B cell (primary cell): ENCODE measurements at places on chromosomes 16 and 17.

DNA sequence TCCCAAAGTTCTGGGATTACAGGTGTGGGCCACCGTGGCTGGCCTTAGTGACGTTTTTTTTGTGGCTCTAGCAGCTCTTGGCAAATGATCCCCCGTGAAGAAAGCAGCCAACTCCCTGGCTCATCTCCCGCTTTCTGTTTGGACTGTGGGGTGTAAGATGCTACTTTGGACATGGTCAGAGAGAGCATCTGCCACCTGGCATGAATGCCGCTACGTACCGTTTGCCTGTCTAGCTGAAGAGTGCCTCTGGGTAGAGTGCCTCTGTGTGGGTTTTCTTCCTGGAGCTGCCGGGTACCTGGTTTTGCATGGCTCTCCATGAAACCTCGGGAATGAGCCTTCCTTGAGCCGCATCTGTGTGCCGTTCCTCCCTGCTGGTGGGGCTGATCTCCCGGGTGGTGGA is 34.3 kb downstream of the NDEL1 start:
- H3K27me3 ChIP-seq, result no peaks in the 10 kb centered on the region
- no peak overlapping the region for H3K27ac ChIP-seq
- no peak overlapping the region for H3K4me3 ChIP-seq
- H3K4me1 ChIP-seq, result no peaks in the 10 kb centered on the region

DNA sequence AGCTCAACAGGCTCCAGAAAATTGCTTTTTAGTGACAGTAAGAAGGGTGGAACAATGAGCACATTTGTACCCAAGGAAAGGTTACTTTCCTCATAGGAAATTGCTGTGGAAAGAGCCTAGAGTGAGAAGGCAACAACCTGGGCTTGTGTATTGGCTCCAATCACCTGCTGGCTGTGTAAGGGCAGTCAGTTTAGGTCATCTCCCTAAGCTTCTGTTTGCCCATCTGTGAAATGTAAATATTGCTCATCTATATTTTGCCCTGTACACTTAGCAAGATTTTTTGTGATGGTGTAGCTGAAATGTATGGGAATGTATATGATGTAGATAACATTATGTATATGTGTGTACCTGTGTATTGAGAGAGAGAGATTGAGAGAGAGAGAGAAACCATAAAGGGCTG is 225.2 kb upstream of the MPHOSPH6 start:
- no peaks in the 10 kb centered on the region for H3K36me3 ChIP-seq
- no peaks in the 10 kb centered on the region for H3K27me3 ChIP-seq
- no peak overlapping the region for H3K27ac ChIP-seq
- no peak overlapping the region for H3K4me3 ChIP-seq

- H3K36me3 ChIP-seq, result peaks cover 8% of the 10 kb centered on the region
- no peaks in the 10 kb centered on the region for H3K27me3 ChIP-seq
- H3K4me1 ChIP-seq, result peaks cover under 1% of the 10 kb centered on the region
- H3K4me3 ChIP-seq, result no peak overlapping the region
- DNase-seq, result no peak
- no peak overlapping the region for H3K27ac ChIP-seq
Measured at GRCh38 chr16:80992676-80993293, 13.9 kb downstream of the CMC2 start.

GRCh38 chr17:51103050-51103449 is 17.6 kb downstream of the SPAG9 start:
- H3K36me3 ChIP-seq, result peaks cover 2% of the 10 kb centered on the region
- H3K4me3 ChIP-seq, result no peak overlapping the region
- no peak overlapping the region for H3K27ac ChIP-seq
- H3K4me1 ChIP-seq, result no peaks in the 10 kb centered on the region
- DNase-seq, result no peak

DNA sequence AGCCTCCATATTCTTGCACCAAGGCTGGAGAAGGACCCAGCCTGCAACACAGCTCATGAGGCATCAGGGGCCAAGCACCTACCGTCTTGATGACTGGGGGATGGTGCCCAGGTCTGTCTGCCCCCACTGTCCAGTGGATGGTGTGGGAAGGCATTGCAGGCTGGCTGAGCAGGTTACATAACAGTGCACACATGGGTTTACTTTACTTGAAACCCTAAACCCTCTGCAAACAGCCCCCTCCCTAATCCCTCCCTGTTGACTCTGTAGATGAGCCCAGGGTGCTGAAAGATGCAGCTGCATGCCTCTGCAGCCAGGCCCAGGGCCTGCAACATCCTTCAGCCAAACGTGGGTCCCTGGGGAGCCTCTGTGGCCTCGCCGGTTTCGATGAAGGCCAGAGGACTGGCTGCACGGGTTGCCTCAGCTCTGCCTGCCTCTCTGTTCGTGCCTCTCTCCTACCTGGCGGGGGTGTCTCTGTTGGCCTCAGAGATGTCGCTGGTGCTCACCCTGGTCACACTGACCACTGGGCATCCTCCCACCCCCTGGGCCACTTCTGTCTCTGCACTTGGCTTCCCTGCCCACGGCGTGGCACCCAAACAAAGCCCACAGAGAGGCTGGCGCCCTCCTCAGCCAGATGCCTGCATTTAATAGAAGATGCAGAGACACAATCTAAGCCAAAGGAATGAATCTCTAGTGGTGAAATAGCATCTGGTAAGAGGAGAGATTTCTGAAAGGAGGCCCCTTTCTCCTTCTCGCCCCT is 95.1 kb downstream of the METRNL start:
- no peak for DNase-seq
- peaks cover 5% of the 10 kb centered on the region for H3K27me3 ChIP-seq
- peaks cover 17% of the 10 kb centered on the region for H3K4me1 ChIP-seq
- no peak overlapping the region for H3K27ac ChIP-seq
- no peaks in the 10 kb centered on the region for H3K36me3 ChIP-seq
- no peak overlapping the region for H3K4me3 ChIP-seq

- no peaks in the 10 kb centered on the region for H3K27me3 ChIP-seq
- no peaks in the 10 kb centered on the region for H3K36me3 ChIP-seq
- peaks cover 37% of the 10 kb centered on the region for H3K4me1 ChIP-seq
- no peak overlapping the region for H3K27ac ChIP-seq
- DNase-seq, result no peak
Measured at GRCh38 chr17:39752241-39752881, 14.6 kb downstream of the GRB7 start.

- no peak overlapping the region for H3K27ac ChIP-seq
- no peaks in the 10 kb centered on the region for H3K27me3 ChIP-seq
- DNase-seq, result peak; percentile 32
Measured at GRCh38 chr16:30090610-30091331, 953 bp downstream of the TBX6 start.

- no peaks in the 10 kb centered on the region for H3K4me1 ChIP-seq
- no peaks in the 10 kb centered on the region for H3K36me3 ChIP-seq
- no peak overlapping the region for H3K4me3 ChIP-seq
- H3K27me3 ChIP-seq, result no peaks in the 10 kb centered on the region
- H3K27ac ChIP-seq, result no peak overlapping the region
Measured at GRCh38 chr17:59512844-59513385, 52.5 kb upstream of the DHX40 start.

- H3K27me3 ChIP-seq, result no peaks in the 10 kb centered on the region
- no peak overlapping the region for H3K4me3 ChIP-seq
- no peaks in the 10 kb centered on the region for H3K36me3 ChIP-seq
- peaks cover 75% of the 10 kb centered on the region for H3K4me1 ChIP-seq
- no peak overlapping the region for H3K27ac ChIP-seq
- no peak for DNase-seq
Measured at GRCh38 chr17:1766382-1767135, 4.7 kb downstream of the SERPINF1 start.

GRCh38 chr16:3945751-3946603 is 65.5 kb upstream of the CREBBP start:
- H3K27ac ChIP-seq, result no peak overlapping the region
- H3K4me1 ChIP-seq, result no peaks in the 10 kb centered on the region
